NCI-H2081 treated with DMSO at 0.1 percent for 48 hours (cell line): ENCODE measurements at places on chromosomes 16 and 17.
A peak's percentile ranks its signal among the peaks of the same experiment; 100 is the strongest.

DNA sequence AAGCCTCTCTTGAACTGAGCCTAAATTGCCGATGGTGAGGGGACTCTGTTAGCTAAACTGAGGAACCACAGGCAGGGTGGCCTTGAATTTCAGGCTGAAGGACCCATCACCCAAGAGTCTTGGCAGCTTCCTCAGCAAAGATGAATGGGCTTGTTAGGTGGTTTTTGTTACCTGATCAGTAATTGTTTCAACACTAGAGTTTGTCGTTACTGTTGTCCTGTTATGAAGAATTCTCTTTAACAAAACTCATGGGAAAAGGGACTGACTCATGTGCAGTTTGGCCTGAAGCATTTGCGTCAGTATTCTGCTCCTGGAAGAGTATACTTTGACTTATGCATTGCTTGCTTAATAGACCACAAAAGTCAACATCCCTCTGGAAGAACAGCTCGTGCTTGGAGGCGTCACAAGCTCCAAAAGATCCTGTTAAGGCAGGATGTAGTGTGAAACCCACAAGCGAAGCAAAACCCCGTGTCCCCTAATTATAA lies 206.0 kb downstream of the IRX3 start:
- no peak for DNase-seq

DNA sequence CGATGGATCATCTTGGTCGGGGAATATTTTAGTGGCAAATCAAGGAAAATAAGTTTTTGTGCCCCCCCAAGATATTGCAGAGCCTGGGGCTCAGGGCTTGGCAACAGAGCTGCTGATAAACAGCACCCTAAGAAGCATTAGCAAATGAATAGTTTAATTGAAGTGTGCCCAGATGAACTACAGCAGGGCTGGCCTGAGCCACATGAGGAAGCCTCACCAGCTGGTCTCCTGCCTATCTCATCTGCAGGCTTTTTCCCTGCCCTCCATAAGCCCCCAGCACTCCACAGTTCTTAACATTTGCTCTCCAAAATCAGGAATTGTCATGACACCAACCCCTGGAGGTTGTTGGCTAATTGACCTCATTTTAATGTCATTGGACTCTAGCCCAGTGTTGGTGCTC lies 480.2 kb downstream of the HS3ST3B1 start:
- DNase-seq = no peak

- no peak for DNase-seq
Measured at GRCh38 chr16:27238016-27238587, 30.5 kb downstream of the NSMCE1 start.

DNA sequence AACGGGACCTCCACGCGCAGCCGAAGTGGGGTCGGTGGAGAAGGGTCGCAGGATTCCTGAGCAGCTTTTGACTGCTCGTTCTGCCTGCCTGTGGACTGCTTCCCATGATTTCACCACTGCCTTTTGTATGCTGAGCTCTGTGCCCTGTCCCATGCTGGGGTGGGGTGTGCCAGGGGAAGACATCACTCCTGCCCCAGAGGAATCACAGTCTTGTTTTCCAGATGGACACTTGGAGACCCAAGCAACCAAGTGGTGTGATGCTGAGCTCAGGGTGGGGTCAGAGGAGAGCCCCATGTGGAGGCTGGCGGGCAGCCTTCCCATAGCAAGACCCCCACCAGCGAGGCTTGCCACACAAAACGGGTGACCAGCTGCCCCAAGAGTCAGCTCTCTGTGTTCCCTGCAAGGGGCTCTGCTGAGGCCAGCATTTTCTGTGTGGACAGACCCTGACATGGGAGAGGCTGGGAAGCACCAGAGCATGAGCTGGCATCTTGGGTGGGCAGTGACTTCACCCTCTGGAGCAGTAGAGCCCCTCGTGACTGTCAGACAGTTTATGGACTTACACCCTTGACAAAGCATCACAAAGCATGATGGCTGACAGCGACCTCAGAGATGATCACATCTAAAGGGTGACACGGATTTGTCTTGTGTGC lies 111.9 kb downstream of the GNAO1 start:
- no peak for DNase-seq

- no peak for DNase-seq
Measured at GRCh38 chr16:51968749-51969148, 578.2 kb downstream of the TOX3 start.

DNA sequence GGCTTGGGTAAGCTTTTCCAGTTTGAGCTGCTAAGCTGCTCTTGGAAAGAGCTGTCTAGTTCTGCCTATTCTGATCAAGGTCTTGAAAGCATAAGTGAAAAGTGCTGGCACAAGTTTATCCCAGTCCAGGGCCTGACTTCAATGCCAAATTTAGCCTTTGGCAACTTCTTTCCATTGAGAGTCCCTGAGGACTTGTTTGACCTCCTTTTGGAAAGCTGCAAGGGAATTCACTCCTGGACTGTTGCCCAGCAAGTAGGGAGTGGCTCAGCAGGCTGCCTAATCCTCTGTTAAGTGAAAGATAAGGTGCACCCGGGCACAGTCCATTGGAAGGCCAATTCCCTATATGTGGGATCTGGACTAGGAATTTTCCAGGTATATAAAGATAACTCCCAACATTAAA lies 16.0 kb upstream of the TANC2 start:
- DNase-seq = no peak

- DNase-seq = no peak
Measured at GRCh38 chr16:17072104-17072503, 398.7 kb downstream of the XYLT1 start.

DNA sequence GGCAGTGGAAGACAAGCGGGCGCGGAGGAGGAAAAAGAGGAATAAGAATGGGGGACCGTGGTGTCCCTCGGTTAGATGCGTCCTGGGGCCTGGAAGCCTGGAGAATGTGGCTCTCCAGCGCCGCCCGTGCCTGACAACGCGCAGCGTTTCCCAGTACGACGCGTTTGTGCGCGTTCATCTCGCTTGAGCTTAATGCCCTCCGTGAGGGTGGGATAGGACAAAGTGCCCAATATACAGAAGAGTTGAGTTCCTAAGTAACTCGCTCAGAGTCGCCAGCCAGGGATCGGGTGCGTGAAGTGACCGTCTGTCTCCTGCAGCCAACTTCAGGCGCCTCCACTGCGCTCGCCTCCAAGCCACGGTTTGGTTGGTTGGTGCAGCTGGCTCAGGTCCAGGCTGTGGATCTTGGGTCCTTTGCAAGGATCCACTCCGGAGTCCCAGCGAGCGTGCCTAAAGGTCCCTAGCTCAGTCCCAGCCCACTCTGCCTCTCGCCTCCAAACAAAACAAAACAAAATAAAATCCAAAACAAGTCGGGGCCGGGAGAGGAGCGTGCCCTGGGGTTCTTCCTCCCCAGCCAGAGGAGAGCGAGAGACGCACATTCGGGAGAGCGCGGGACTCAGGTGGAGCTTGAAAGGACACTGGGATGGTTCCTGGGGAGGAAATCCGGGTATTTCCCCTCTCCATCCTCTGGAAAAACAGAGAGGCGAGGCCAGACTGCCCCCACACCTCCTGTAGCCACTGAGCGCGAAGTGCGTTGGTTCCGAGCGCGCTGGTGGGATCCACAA lies 974 bp downstream of the GALR2 start:
- DNase-seq = no peak

DNA sequence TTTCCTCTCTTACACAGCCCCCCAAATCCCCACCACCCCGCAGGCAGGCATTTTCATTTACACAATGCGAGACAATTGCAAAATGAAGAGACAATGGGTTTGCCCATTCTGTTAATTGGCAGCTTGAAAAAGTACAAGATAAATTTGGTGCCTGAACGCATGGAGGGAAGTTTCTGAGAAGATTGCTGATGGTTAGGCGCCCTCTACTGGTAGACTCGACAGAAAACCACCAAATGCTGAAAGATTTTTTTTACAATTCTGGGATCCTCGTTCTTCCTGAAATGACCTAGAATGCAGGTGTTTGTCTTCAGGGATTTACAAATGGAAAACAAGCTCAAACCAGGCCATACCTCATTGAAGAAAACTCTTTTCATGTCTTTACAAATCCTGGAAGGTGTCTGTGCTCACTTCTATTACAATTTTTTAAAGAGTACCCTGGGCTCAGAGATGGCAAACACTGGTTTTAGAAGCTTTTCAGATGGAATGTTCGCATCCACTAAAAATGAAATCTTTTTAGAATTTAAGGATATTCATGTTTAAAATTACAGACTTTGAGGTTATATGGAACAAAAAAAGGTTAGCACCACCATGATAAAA lies 338.5 kb downstream of the PMP22 start:
- no peak for DNase-seq

GRCh38 chr17:5675625-5676421 lies 91.5 kb upstream of the NLRP1 start:
- no peak for DNase-seq

DNA sequence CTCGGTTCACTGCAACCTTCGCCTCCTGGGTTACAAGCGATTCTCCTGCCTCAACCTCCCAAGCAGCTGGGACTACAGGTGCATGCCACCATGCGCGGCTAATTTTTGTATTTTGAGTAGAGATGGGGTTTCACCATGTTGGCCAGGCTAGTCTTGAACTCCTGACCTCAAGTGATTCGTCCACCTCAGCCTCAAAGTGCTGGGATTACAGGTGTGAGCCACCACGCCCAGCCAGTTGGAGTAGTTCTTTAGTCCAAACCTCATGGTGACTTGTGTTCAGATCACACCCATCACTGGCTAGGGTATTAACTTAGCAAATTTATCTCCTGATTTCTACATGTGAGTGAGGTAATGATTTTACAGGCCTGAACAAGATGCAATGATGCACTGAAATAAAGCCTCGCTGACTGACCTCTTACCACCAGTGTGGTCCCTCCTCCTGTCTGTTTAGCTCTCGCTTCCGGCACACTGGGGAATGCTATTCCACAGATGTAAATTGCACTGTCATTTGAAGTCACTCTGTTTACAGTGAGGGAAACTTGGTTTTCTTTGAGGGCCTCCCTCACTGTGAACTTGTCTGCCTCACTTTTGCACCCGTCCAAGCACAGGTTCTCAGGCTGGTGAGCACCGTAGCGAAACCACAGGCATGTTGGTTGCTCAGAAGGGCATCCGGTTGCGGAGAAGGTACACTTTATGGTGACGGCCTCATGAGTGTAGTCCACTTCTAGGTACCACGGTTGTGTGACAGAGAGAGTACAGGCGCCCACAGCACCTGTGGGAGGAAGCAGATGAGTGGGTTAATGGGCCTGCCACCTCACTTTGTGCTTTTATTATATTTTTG lies 5.5 kb downstream of the IGSF6 start:
- DNase-seq = no peak

DNA sequence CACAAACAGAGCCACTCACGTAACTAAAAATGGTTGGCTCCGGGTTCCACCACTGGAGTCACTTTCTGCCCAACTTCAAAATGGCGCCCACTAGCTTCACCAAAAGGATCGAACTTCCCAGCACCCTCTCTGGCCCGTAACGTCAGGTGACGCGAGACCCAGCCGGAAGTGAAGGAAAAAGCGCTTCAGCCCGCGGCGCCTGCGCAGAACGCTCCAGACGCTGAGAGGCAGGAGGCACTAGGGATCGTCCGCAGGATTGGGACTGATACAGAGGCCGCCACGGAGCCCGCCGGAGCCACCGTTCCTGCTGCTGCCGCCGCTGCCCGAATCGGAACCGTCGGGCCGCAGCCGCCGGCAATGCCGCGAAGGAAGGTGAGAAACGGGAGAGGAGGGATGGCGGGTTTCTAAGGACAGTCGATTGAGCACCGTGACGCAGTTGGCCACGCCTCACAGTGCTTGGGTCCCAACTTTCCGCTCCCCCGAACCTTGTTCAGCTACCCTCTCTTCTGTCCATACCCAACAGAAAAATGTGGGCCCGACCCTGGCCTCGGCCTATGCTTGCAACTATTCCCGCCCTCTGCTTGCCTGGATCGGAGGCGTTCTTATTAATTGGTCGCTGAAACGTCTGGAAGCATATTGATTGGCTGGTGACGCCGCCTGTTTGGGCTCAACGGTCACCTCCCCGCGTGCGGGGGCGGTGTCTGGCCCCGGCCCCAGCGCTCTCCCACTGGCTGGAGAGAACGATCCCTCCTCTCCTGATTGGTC lies at the start of gene KAT7:
Gene KAT7, plus strand, starts transcription at position 204 of the 765 bp plus-strand sequence. Its CDS starts 154 bp downstream, at position 358.
- DNase-seq = peak; percentile 98

- no peak for DNase-seq
Measured at GRCh38 chr17:81339191-81339533, 44.1 kb upstream of the SLC38A10 start.

DNA sequence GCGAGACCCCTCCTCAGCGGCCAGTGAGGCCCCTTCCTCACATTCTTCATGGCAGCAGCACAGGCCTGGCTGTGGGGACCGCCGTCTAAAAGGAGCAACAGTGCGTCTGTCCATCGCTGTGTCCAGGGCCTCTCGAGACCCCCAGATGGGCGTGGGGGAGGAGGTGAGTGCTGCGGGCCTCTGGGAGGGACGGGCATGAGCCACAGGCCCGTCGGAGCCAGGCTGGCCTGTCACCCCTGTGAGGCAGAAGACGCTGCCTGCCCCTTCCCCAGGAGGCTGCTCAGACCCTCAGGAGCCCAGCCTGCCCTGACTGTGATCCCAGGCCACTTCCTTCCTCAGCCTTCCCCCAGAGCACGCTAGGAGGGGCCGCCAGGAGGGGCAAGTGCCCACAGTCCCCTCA lies 2.1 kb upstream of the PYCR1 start:
- DNase-seq = no peak

DNA sequence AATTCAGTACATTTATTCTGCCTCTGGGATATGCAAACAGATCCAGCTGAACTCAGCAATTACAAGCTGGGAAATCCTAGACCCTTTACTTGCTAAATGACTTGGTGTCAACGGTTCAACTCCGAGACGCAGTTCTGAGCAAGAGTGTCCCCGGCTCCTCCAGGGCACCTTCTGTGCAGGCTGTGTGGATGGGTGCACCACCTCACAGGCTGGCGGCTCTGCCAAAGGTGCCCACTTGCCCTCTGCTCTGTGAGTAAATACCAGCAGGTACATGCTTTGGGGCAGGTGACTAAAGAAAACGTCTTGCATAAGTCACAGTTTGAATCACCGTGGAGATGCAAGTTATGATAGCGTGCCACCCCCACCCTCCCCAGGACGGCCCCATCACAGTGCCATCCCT lies 23.3 kb downstream of the MAP1LC3B start:
- DNase-seq = no peak

- no peak for DNase-seq
Measured at GRCh38 chr16:3832668-3833067, 47.8 kb downstream of the CREBBP start.

GRCh38 chr17:35664685-35665084 lies 66.8 kb upstream of the RASL10B start:
- DNase-seq = no peak

- no peak for DNase-seq
Measured at GRCh38 chr17:37825851-37826250, 81.0 kb upstream of the HNF1B start.

DNA sequence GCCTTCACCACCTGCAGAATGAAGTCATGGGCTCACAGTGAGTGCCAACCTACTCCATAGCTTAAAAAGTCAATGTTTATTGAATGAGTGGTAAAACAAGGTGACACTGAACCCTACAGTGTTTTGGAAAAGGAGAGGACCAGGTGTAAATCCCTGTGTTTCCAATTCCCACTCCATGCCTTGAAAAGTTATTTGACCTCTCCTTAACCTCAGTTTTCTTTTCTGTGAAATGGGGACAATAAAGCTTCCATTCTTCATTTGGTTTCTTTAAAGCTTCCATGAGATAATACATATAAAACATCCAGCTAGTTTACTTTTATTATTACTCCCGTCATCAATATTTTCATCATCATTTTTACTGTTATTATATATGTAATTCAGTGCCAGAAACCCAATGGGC lies 48.0 kb upstream of the ACSM2B start:
- no peak for DNase-seq

- DNase-seq = no peak
Measured at GRCh38 chr16:3608069-3608468, 3.3 kb downstream of the SLX4 start.

- no peak for DNase-seq
Measured at GRCh38 chr16:53511403-53512280, 8.6 kb upstream of the AKTIP start.
